ENCODE measurements at places on chromosomes 12 and 14.

- DNase-seq, result no peak
Observed at GRCh38 chr12:53978477-53979356, 4.0 kb upstream of the HOTAIR start.

GRCh38 chr12:26773313-26774104, 59.5 kb downstream of the ITPR2 start:
- no peak for DNase-seq

GRCh38 chr14:103803661-103804060, 43.7 kb downstream of the PPP1R13B start:
- no peak for DNase-seq

- DNase-seq, result no peak
Observed at GRCh38 chr12:26226629-26227360, 31.4 kb downstream of the SSPN start.

DNA sequence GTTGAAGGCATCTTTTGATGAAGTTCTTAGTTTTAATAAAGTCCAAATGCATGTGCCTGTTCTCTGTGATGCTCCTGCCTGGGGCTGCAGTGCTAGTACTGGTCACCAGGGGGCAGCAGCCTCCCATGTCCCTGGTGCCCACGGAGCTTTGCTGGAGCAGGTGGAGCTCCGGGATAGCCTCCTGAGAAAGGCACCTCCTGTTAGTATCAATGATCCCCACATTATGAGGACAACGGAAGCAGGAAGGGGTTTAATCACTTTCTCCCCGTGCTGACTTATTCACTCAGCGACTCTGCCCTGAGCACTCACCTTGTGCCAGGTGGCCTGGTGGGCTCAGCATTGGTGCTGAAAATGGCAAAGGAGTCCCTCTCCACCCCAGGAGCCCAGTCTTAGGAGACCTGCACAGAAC, 123.0 kb upstream of the PZP start:
- DNase-seq, result peak; percentile 54

- DNase-seq, result peak; percentile 48
Observed at GRCh38 chr12:21073822-21074460, 57.1 kb upstream of the SLCO1B1 start.

DNA sequence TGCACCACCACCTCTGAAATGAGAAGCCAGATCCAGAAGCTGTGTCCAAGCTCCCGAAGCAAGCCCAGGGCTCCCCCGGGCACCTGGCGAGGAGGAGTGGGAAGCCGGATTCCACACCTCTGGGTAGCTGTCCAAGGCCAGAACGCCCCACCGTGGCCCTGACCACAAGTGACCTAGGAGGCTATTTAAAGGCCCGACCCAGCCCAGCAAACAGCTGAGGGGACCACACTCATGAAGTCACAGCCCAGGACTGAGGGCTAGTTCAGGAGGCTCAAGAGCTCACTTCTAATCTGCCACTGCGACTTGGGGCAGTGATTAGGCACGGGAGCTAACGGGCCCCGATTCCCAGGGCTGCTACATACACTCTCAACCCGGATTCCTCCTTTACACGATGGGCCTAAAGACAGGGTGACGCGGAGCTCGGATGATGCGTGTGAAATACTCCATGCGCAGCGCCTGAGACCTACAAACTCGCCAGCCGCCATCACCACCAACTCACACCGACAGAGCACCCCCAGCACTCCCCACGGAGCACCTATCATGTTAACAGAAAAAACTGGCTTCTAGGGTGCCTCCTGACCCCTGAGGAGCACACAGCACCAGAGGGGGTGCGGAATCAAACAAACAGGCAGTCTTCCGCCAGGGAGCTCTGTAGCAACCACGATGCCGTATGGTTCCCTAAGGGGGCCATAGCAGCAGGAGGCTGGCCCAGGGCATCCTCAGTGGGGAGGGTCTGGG, 84.0 kb upstream of the GPR68 start:
- DNase-seq, result no peak

- DNase-seq, result no peak
Observed at GRCh38 chr12:22932431-22932830, 307.5 kb downstream of the ETNK1 start.

DNA sequence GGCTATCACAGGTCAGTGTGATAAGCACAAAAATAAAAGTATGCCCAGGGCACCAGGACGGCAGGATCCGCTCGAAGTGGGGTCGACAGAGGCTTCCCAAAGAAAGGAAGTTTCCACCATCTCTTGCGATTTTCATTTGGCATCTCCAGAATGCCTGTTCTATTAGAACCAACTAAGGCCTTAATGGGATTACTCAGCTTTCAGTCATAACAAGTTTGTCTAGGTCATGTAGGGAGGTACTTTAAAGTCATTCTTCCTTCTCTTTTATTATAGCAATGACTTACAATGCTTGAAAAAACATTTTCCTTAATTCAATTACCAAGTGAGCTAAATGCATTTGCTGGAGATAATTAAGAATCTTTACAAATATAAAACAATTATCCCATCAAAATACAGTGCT, 83.6 kb upstream of the DIO3 start:
- no peak for DNase-seq

- DNase-seq, result no peak
Observed at GRCh38 chr12:93894391-93895088, 217.4 kb downstream of the CRADD start.

DNA sequence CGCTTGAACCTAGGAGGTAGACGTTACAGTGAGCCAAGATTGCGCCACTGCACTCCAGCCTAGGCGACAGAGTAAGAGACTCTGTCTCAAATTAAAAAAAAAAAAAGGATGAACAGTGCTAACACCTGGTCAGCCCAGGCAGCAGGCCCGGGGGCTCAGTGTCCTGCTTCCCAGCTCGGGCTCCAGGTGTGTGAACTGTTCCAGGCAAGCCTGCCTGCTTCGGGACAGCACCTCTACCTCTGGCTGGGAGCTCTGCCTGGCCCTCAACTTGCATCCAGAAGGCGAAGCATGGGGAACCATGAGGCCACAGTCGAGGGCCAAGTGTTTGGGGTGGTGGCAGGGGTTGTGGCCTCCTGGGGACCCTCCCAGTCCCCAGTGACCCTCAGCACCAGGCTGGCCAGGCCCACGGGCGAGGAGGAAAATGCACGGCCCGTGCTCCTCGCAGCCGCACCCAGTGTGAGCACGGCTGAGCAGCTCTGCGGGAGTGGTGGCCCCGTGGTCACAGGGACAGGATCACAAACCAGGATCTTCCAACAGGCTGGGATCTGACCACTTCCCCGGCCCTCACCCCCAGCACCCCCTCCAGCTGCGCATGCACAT, 15.5 kb downstream of the CDCA4 start:
- DNase-seq, result no peak

GRCh38 chr12:20963762-20964161, 153.3 kb downstream of the SLCO1B3 start:
- DNase-seq, result no peak

- no peak for DNase-seq
Observed at GRCh38 chr12:96014943-96015599, 18.9 kb upstream of the HAL start.

GRCh38 chr14:71907793-71908515, 24.3 kb upstream of the RGS6 start:
- no peak for DNase-seq

DNA sequence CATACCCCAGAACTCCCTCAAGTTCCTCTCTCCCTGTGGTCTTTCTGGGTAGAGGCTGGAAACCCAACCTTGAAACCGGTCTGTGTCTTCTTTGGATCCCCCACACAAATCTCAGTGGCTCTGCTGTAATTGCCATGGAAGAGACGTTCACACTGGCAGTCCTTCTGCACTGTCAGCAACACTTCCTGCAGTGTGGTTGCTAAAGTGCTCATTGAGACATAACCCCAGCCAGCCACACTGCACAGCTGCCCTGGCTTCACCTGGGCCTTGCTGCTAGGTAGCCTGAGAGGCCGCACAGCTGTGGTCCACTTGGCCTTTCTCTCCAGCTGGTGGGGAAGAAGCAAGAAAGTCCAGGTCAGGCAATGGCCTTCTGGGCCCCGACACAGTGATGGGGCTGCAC, 2.4 kb downstream of the GZMH start:
- no peak for DNase-seq

DNA sequence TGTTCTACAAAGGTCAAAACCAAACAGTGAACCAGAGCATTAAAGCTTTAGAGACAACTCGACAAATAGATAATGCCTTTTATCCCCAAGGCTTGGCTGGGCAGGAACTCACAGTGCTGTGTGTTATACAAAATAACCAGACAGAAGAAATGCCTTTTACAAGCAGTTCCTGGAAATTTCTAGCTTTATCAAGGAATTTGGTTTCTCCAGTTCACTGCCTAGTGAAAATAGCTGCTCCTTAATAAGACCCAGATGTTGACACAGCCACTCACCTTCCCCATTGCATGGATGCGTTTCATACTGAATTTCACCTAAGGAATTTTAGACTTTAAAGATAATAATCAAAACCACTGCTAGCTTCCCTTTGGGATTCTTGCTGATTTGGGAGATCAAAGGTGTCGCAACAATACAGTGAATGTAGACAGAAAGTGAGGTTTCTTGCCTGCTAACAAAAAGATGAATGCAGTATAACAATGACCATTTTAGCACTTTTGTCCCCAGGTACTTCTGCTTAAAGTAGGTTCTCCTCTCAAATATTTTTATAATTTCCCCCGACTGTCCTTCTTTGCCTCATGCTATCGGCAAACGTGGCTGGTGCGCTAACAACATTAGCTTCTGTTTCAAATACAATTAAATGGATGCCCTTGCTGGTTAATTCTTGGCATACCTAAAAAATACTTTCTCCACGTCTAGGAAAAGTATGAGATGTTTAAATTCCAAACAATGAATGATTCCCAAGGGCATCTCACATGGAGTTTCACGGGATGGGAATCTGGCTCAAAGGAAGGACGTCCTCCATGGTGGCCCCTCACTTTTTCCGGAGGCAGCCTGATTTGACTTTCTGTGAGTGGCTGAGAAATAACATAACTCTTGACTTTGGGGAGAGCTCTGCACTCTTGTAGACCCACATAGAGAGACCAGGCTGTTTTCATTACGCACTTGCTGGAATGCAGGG, 162.4 kb downstream of the C12orf75 start:
- no peak for DNase-seq

DNA sequence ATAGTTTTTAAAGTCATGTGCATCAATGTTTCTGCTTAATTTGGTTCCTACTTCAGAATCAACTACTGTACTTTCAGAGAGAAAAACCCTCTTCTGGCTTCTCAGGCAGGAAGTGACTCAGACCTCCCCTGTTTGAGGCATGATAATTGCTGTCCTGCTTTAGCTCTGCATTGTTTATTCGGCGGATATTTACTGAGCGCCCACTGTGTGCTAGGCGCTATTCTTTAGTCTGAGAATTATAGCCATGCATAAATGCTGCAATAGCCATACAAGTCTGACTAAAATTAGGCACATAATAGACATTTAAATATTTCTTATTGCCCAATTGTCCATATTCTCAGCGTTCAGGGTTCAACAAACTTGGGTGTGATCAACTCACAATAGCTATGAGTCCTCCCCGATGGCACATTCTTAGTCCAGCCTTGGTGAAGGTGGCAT, 6.1 kb upstream of the AMIGO2 start:
- peak; percentile 22 for DNase-seq

GRCh38 chr14:101112351-101113107, 209.0 kb upstream of the RTL1 start:
- DNase-seq, result no peak

DNA sequence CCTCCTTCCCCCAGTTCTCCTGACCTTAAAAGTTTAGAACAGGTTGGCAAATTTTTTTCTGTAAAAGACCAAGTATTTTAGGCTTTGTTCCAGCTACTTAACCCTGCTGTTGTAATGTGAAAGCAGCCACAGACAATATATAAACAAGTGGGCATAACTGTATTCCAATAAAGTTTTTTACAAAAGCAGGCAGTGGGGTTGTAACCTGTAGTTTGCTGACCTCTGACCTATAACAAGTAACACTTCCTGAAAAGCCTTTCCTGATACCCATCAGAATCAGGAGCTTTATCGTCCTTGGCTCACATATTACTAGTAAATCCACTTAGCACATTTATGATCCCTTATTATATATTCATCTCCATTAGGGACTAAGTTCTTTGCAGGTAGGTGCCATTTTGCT, 13.1 kb upstream of the SMARCC2 start:
- no peak for DNase-seq

GRCh38 chr12:47868552-47869031, 36.2 kb downstream of the VDR start:
- DNase-seq, result no peak

DNA sequence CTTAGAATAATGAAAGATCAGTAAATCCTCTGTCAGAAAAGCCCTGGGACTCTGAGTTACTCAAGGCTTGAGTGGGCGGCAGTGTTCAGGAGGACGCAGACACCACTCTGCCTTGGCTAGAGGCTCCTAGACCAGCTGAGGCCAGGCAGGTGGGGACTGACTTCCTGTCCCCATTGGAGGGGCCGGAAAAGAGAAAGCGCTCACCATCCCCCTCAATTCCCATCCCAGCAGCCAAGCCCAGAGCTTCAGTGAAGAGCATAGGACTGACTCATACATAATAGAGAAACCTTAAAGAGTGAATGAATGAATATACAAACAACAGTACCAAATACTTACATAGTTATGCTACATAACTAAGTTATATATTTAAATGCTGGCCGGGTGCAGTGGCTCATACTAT, 62.0 kb downstream of the PLEKHG7 start:
- no peak for DNase-seq

GRCh38 chr14:60590991-60591414, 58.3 kb downstream of the SIX1 start:
- no peak for DNase-seq

DNA sequence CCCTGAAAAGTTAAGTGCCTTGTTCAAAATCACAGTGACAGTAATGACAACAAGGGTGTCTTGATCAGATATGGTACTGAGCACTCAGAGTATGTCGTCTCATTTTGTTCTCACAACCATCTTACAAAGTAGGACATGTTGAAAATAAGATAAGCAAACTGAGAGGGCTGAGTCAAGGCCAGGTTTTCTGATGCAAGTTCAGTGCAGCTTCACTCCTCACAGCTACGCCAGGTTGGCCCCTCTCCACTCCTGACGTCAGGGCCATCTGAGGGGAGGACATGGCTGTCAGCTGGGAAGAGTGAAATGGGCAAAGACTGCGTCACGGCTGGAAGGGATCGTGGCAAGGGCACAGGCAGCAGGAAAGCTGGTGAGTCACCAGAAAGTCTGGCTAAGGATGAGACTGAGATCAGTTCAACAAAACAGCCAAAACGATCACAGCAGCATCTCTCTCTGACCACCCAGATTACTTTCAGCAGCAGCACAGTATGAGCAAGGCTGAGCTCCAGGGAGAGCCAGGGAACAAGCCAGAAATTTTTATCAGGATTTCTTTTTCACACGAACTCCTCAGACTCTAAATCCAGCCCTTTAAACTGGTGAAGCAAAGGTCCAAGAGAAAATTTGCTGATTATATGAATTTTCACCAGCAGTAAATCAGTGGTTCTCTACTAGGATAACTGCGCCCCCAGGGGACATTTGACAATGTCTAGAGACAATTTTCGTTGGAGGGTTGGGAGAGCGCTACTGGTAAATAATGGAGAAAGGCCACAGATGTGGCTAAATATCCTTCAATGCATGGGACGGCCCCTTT, 297.9 kb upstream of the AMIGO2 start:
- DNase-seq, result peak; percentile 59

DNA sequence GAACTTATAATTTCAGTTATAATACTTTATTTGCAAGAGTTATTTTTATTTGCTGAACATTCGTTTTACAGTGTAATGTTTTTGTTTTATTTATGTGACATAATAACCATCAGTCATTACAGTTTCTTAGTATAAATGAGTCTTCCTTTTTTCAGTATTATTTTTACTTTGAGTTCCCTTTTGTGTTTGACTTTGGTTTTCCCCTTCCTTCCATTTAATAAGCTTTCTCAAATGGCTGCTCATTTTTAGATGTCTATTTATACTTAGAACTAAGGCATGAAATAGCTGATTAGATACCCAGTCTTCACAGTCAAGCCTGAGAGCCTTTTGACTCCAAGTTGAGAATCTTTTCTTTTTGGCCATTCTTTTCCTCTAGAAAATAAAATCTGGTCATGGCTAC, 404.5 kb downstream of the LRFN5 start:
- DNase-seq, result no peak

Measured in RKO (cell line).